ENCODE measurements at places on chromosomes 5 and 9.

GRCh38 chr5:59328709-59329296 lies 564.7 kb downstream of the PDE4D start:
- no peak for DNase-seq

- peak; percentile 41 for DNase-seq
Measured at GRCh38 chr5:424301-425110, 18.5 kb upstream of the EXOC3 start.

DNA sequence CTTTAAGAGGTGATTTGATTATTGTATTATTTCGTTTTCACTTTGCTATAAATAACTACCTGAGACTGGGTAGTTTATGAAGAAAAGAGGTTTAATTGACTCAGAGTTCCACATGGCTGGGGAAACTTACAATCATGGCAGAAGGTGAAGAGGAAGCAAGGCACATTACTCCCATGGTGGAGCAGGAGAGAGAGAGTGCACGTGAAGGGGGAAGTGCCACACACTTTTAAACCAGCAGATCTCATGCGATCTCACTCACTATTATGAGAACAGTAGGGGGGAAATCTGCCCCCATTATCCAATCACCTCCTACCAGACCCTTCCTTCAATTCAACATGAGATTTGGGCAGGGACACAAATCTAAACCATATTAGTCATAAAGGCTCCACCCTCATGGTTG lies 36.1 kb upstream of the NDFIP1 start:
- no peak for DNase-seq

- no peak for DNase-seq
Measured at GRCh38 chr5:22852807-22853660, at the start of gene CDH12. Gene CDH12 (minus strand): TSS chr5:22853344.

- no peak for DNase-seq
Measured at GRCh38 chr5:72812488-72812887, 4.0 kb upstream of the TNPO1 start.

GRCh38 chr5:78405829-78406750 lies 45.7 kb downstream of the SCAMP1 start:
- no peak for DNase-seq

DNA sequence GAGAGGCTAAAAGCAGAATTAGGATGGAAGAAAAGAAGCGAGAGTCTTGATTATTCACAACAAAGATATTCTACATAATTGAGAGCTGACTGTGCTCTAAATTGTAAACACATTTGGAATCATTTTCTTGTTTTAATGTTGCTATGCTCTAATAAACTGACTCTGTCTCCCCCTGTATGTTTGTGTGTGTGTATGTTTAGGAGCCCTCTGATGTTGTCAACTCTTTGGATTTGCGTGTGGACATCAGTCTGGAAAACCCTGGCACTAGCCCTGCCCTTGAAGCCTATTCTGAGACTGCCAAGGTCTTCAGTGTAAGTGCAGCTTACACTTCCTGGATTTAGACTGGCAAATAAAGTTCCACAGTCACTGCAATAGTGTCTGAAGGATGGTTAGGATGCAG lies 37.8 kb downstream of the MOCS2 start:
- DNase-seq, result no peak

DNA sequence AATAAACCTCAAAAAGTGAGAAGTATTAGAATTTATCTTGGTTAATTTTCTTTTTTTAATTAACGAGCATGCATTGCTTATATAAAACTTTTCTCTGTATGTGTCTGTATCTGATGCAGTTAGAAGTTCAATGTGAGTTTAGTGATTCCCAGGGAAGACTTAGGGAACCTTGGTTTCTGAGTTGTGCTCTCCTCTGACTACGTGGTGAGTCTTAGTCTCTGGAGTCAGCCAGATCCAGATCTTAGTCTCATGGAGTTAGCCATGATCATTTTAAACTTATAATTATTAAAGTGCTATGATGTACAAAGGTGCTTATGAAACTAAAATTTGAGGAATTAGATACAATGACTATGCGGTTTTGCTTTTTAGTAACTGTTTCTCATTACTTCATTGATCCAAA lies 285.3 kb upstream of the DMRT1 start:
- DNase-seq, result no peak

DNA sequence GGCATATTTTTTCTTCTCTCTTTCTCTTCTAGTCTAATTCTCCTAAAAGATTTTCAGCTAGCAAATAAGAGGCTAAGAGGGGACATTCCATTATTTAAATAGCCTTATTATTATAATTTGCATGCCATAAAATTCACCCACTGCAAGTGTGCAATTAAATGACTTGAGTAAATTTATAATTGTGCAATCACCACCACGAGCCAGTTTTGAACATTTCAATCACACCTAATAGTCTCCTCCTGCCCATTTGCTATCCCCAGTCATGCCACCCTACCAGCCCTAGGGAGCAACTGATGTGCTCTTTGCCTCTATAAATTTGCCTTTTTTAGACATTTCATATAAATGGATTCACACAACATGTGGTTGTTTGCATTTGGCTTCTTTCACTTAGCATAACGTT lies 12.0 kb upstream of the SLC36A2 start:
- no peak for DNase-seq

DNA sequence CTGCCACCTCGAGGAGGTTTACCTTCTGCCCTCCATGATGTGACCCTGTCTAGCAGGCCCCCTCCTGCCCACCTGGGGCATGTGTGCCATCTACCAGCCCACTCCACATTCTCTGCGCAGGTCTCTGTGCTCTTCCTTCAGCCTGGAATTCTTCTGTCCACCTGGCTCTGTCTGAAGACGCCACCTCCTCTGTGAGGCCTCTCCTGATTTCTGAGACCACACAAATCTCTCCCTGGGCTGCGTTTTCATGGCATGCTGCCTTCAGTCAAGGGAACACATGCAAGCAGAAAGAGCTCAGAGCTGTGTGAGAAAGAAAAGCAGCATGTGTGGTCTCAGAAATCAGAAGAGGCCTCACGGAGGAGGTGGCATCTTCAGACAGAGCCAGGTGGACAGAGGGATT lies 22.1 kb downstream of the FOXE1 start:
- no peak for DNase-seq

- DNase-seq, result no peak
Measured at GRCh38 chr5:134493461-134494055, 31.9 kb upstream of the JADE2 start.

DNA sequence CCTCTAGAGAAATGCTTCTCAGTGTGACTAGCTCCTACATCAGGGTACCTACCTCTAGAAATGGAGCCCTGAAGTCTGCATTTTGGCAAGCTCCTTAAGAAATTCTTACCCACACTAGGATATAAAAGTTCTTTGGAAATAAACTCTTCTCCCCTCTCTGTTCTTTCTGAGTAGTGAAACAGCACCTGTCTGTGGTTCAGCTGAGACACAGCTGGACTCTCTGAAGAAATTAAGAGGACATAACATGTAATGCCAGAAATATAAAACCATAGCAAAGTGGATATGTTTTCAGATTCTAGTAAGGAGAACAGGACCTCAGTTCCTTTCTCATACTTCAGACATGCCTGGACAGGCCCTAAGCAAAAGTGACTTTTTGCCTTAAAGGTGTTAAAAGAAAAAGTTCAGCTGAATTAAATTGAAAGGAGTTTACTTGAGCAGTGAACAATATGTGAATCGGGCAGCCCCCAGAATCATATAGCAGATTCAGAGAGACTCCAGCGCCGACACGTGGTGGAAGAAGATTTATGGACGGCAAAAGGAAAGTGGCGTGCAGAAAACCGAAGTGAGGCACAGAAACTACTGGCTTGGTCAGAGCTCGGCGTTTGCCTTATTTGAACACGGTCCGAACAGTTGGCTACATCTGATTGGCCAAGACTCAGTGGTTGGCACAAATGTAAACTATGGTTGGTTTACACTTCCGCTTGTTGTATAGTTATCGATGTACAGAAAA lies 64.5 kb downstream of the PRKACG start:
- DNase-seq, result peak; percentile 56

DNA sequence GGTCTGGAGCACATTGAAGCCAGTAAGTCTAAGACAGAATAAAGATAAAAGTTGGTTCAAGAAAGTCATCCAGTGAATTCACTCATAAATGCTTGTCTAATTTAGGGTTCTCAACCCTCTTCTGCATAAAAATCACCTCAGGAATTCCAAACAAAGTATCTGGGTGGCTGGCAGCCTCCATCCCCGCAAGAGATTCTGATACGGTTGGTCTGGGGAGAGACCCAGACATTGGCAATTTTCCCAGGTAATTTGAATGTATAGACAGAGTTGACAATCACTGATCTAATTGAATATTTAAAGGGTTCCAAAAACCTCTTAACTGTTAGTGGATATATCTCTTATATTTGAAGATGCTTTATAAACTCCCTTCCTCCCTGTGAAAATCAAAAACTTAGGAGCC lies 14.9 kb downstream of the ADAMTSL1 start:
- DNase-seq, result no peak

GRCh38 chr5:118044169-118044568 lies 944.2 kb downstream of the DTWD2 start:
- no peak for DNase-seq
